Panc1 (cell line): ENCODE measurements at places on chromosomes 12 and 14. TPM values are rescaled to one million over a fixed set of nuclear protein-coding genes. Genes with fewer than 3 reads are reported as not detected.

The GNB3 gene
- 0.21 TPM for total RNA-seq

The BEGAIN gene
- total RNA-seq = 26.5 TPM

The KRT79 gene
- total RNA-seq = not detected

The CEP83 gene
- total RNA-seq = 28.0 TPM

DNA sequence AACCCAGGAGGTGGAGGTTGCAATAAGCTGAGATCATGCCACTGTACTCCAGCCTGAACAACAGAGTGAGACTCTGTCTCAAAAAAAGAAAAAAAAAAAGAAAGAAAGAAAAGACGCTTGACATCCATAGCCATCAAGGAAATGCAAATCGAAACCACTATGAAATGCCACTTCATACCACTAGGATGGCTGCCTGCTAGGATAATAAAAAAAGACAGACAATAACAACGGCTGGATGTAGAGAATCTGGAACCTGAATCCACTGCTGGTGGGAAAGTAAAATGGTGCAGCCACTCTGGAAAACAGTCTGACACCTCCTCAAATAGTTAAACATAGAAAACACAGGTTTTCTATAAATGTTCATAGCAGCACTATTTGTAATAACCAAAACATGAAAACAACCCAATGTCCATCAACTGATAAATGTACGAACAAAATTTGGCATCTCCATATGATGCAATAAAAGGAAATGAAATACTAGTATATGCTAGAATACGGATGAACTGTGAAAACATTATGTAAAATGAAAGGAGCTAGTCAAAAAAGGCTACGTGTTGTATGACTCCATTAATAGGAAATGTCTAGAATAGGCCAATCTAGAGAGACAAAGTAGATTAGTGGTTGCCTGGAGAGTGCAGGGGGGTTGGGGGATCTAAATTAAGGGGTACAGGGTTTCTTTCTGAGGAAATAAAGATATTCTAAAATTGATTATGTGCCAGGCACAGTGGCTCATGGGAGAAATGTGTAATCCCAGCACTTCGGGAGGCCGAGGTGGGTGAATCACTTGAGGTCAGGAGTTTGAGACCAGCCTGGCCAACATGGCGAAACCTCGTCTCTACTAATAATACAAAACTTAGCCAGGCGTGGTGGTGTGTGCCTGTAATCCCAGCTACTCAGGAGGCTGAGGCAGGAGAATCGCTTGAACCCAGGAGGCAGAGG, 9.7 kb downstream of the WSB2 start:
- DNase-seq = no peak

GRCh38 chr14:102883089-102883541, 39.3 kb upstream of the AMN start:
- no peak for DNase-seq

DNA sequence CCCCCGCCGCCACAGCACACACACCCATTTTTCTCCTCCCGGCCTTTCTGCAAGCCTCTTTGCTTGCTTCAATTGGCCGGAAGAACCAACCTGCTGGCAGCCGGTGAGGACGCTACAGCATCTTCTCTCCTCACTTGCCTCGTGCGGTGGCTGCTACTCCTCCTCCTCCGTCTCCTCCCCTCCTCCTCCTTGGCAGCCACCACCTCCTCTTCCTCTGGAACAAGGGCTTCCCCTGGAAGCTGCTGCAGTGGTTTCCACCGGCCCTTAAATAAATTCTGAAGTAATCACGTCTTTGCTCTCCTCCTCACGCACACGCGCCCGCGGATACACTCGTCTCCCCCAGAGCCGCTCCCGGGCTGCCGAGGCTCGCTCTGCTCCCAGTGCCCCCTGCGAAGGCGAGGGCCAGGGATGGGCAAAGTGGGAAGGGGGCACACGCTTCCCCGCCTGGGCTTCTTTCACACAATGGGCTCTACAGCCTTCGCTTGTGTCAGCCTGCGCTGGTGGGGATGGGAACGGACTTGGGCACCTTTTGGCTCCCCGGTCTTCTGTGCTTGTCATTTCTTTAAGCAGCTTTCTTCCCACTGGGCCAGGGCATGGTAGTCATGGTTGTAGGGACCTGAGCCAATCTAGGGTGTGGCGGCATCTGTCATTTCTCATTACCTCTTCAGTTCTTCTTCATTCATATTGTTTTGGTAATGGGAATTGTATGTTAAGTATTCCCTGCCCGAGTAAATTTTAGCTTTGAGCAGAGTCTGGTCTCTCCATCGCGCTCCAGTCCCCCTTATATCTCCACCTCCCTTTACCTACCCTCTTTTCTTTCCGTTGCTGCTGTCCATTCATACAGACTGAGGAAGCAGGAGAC, at the start of gene PPFIA2:
Gene PPFIA2 (minus strand): TSS at position 161 of the 862 bp plus-strand sequence.
- DNase-seq = no peak

- DNase-seq = no peak
Measured at GRCh38 chr14:98219638-98220037, 1052.4 kb downstream of the BCL11B start.

- no peak for DNase-seq
Measured at GRCh38 chr14:58598804-58599525, 38.8 kb upstream of the DACT1 start.

DNA sequence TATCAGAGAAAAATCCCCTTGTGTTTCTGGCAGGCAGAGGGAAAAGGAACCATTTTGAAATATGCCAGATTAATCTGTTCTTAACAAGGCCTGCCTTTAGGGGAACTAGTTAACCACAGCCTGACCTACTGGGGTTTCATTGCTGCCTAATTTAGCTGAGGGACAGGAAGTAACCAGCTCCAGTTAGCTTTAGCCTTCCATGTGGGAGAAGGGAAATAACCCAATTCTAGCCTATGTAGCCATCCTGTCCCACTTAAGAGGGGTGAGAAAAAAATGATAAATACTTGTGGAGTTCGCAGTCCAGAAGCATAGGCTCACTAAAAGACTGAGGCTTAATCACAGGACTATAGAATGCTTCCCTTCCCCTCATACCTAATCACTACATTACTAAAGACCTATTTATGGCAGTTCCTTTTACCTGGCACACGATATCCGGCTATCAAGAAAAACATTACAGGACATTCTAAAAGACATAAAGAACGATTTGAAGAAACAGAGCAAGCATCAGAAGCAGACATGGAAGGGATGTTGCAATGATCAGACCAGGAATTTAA, 22.8 kb downstream of the COX8C start:
- no peak for DNase-seq

DNA sequence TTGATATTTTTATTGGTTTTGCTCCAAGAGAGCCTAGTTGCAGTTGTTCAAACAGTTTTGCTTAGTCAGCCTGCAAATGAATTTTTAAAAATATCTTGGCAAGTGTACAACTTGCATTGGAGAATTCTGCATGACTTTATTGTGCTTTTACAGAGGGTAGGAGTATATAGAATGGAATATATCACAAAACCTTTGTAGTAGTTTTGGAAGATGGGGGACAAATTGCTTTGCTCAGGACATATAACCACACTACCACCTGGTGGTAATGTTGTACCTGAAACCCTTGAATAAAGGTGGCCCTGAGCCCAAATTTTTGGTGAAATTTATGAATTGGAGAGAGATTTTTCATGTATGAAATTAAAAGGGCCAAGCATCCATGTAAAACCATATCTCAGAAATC, 645.2 kb downstream of the MED13L start:
- DNase-seq = no peak

DNA sequence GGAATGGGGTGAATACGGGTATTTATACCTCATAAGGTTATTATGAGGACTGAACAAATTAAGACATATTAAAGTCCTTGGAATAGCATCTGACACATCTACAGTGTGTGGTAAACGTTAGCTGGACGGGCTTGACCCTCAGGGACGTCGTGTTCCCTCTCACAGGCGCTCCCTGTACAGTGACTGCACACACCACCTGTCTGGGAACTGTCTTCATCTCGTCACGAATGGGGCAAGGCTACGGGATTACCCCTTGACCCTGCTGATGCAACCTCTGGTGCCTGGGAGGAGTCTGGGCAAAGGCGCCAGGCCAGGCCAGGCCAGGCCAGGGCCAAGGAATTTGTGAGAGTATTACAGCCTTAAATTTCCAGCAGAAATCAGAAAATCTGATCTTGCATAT, 191.1 kb downstream of the CALM1 start:
- DNase-seq = no peak

GRCh38 chr12:20426957-20427356, 58.6 kb downstream of the PDE3A start:
- no peak for DNase-seq
